ENCODE measurements at places on chromosomes 16 and 17.
A peak's percentile ranks its signal among the peaks of the same experiment; 100 is the strongest.

GRCh38 chr16:57563761-57564160 is 21.3 kb downstream of the ADGRG5 start:
- no peak for DNase-seq

GRCh38 chr16:27852116-27852515 is 211.4 kb downstream of the GSG1L start:
- DNase-seq: no peak

DNA sequence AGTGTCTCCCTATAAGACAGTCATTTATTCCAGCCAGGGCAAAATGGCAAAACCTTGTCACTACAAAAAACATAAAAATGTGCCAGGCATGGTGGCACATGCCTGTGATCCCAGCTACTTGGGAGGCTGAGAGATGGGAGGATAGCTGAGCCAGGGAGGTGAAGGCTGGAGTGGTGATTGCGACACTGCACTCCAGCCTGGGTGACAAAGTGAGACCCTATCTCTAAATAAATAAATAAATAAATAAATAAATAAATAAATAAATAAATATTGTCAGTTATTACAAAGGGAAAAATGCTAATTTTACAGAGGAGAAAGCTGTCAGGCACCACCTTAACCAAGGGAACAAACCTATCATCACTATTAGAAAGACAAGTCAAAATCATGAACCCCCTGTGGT is 75.5 kb downstream of the STH start:
- no peak for DNase-seq

GRCh38 chr16:1351582-1352362 is at the start of the genes GNPTG and TSR3:
GNPTG (plus strand) TSS chr16:1351931; CDS start chr16:1351966, 35 bp downstream.
TSR3 (minus strand) TSS chr16:1351878; CDS start chr16:1351804, 74 bp downstream.
- DNase-seq: peak; percentile 87

DNA sequence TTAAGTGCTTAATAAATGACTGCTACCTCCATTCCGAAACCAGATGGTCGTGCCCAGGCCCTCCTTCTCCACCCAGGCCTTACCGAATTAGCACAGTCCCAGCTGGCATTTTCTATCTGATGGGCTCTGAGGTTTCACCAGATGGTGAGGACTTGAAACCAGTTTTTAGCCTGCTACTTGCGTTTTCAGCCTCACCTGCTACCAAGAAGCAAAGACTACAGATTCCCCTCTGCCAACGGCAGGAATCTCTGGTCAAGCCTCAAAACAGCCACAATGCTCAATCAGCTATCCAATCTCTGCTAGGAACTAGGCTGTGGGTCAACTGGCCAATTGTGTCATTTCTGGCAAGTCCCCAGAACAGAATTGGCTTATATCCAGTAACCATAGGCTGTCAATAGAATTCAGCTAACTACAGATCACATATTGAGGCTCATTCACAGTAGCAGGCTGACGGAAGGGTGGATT is 11.7 kb downstream of the PECAM1 start:
- DNase-seq: no peak

DNA sequence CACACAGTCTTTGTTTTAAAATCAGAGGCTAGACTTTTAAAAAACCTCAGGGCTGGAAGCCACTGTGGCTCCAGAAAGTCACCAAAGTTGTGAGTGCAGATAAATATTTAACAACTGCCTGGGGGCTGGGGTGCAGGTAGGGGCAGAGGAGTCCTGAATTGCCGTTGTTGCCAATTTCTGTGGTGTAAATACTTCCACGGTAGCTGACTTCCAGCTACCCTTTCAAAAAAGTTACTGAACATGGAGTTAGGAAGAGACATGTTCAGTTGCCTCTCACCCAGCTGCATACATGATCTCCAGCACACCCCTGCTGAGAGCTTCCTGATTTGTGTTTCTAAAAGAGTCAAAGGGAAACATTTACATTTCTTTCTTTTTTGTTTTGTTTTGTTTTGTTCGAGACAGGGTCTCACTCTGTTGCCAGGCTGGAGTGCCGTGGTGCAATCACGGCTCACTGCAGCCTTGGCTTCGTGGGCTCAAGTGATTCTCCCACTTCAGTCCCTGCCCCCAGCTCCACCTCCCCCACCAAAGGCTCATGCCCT is 58.7 kb downstream of the PLXDC1 start:
- DNase-seq: no peak

DNA sequence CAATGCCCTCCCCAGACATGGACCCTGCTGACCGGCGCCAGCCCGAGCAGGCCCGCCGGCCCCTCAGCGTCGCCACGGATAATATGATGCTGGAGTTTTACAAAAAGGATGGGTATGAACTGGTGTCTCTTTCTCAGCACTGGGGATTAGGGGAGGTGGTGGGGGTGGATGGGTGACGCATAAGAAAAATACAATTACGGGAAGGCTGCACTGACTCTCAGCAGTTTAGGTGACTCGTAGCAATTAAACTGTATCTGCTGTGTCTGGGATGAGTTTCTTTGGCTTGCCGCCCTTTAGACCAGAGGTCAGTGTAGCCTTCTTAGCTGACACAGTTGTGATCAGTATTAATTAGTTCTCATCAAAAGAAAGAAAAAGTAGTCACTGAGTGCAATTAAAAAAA is 59.0 kb downstream of the ELAC2 start:
- no peak for DNase-seq

- no peak for DNase-seq
Observed at GRCh38 chr17:77087650-77088454, 52.9 kb upstream of the SEC14L1 start.

- no peak for DNase-seq
Observed at GRCh38 chr16:81437865-81438264, 6.7 kb upstream of the CMIP start.

DNA sequence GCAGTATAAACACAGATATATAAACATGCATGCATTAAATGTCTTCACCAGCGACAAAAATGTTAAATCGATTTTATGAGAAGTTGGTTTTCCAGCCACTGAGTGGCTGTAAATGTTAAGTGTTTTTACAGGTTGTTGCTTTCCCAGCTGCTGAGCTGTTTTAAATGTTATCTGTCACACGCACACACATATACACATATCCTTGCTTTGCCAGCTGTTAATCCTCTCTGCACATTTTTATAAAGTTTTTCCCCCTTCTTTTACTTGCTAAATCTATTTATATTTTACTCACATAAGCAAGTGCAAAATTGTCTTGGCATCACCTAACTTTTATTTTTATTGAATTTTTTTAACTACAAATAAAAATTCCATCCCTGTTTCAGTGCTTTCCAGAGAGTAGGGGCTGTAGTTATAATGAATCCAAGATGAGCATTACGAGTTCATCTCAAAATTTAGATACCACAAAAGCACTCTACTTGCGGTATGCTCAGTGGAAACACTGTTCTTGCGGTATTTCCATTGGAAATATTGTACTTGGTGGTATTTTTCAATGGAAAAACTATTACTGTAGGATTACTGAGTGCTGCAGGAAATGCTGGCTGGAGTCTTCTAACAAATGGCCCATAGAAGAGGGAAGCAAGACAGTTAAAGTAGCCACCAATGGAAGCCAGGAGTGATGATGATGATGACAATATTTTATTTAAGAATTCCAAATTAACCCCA is 124.9 kb upstream of the KCNJ16 start:
- no peak for DNase-seq

- no peak for DNase-seq
Observed at GRCh38 chr16:9050102-9050830, 41.2 kb upstream of the HAPSTR1 start.

DNA sequence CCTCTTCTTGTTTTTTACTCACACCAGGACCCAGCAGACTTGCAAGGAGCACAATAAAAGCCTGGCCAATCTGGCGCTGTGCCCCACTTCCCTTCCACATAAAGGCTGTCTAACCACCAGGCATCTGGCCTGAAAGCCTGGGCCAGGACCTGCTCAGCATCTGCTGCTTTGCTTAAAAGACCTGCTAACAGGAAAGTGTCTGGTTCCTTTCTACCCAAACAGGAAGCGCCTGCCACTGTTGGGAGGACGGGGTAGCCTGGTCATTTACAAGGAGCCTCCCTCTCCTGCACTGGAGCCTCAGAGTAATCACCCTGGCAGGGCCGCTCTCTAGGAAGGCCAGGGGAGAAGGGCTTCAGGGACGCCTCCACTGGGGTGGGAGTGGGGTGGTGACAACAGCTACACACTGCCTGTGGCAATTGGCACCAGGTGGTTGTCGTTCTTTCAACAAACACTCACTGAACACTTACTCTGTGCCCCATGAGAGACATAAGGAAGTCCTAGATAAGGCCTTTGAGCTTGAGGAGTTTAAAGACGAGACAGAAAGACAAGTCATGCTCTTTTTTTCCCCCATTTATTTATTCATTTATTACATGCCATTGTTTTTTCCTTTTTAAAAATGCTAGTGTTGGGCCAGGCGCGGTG is 6.3 kb upstream of the MMP28 start:
- no peak for DNase-seq

All from stimulated activated CD8-positive, alpha-beta memory T cell treated with anti-CD3 and anti-CD28 coated beads, Interleukin-15, amount 100 ng/mL, for 24 hours (primary cell).